ENCODE measurements at places on chromosomes 11 and 22. TPM values are rescaled to one million over a fixed set of nuclear protein-coding genes. Genes with fewer than 3 reads are reported as not detected.

The ZNF280A gene
- not detected for polyA plus RNA-seq

GRCh38 chr11:122189229-122189628 lies 73.2 kb upstream of the BLID start:
- peak; percentile 95 for DNase-seq

The HYLS1 gene
- 6.3 TPM for polyA plus RNA-seq

GRCh38 chr11:96110302-96110701 lies 186.4 kb upstream of the MTMR2 start:
- no peak for DNase-seq

Measured in muscle of back (tissue), 13 donors.